Lower lobe of right lung (tissue), 2 donors: ENCODE measurements at places on chromosomes 5 and 9.

GRCh38 chr9:134267881-134268724 is 58.2 kb upstream of the RXRA start:
- DNase-seq = no peak

DNA sequence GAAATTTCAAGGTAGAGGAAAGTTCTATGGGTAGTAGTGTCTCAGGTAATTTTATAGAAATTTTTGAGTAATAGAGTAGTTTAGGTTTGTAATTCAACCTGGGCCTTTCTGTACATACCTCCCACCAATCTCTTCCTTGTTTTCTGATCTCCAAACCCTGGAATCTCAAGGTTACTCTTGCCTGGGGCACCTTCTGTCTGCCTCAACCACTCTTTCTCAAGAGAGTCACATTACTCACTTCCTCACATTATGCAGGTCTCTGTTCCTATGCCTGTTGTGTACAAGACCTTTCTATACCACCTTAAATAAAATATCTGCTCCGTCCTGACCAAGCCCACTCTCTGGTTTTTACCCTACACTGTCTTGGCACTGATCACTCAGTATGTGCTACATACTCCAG is 412.6 kb upstream of the CTNND2 start:
- no peak for DNase-seq

DNA sequence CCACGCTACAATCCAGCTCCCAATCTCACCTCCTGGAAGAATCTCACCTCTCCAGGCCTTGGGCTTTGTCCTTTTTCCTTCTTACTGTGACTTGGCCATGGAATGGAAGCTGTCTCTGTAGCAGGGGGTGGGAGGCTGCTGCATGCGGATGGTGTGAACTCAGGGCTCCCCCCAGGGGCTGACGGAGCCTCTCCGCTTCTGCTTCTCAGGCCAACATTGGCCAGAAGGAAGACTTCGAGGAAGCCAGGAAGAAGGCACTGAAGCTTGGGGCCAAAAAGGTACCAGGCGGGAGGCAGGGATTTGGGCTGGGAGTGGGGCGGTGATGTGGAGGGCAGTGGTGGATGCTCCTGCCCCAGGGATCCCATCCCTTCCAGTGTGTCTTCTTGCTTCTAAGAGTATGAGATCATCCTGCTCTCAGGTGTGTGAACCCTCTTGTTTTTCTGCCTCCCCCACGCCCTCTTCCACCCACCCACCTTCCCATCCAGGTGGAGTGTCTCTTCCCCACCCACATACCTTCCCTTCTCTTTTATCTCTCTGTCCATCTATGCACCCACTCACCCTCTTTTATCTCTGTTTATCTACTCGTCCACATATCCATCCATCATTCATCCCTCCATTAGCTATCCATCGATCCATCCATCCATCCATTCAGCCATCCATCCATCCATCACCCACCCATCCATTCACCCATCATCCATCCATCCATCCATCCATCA is 9.5 kb downstream of the ASS1 start:
- DNase-seq = no peak

GRCh38 chr5:39946356-39947045 is 521.7 kb upstream of the DAB2 start:
- DNase-seq = no peak

- DNase-seq = no peak
Measured at GRCh38 chr5:139410121-139410992, 6.5 kb upstream of the SPATA24 start.

- DNase-seq = peak; percentile 39
Measured at GRCh38 chr9:133493428-133493827, 14.5 kb upstream of the SLC2A6 start.

DNA sequence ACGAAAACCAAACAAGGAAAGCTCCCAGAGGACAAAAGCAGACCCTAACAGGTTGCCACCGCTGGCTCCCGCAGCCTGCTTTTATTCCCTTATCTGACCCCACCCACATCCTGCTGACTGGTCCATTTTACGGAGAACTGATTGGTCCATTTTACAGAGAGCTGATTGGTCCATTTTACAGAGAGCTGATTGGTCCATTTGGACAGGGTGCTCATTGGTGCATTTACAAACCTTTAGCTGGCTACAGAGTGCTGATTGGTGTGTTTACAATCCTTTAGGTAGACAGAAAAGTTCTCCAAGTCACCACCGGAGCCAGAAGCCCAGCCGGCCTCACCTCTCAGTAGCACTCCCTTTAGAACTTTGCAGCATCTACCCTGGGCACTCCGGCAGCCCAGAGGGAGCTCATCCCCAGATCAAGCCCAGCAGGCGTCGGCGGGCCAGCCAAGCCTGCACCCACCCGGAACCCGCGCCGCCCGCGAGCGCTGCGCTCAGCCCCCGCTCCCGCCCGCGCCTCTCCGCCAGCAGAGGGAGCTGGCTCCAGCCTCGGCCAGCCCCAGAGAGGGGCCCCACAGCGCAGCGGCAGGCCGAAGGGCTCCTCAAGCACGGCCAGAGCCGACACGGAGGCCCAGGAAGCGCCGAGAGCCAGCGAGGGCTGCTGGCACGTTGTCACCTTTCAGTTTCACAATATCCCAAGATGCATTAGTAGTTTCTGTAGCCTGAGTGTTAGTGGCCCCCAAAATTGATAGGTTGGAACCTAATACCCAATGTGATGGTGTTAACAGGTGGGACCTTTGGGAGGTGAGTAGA is 35.3 kb upstream of the CLPTM1L start:
- DNase-seq = peak; percentile 85

GRCh38 chr5:140035881-140036280 is 7.2 kb downstream of the NRG2 start:
- DNase-seq = no peak

DNA sequence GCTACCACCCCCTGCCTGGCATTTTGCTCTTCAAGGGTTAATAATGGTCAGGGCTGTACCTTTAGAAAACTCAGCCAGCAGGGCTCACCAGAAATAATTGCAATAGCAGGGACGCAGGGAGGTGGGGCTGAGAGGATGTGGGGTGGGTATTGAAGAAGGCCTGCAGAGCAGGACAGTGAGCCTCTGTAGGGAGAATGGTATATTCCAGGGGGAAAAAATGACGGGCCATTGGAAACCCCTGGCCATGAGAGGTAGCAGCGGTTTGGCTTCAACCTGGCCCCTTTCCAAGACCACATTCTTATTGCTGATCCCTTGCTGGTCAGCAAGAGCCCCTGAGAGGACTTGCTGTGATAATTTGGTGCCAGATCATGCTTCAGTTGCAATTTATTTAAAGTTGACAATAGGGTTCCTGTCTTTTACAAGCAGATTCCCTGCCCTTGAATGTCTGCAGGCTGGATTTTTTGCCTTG is 36.7 kb upstream of the CTNNA1 start:
- DNase-seq = no peak
